ENCODE measurements at places on chromosomes 4 and X.

DNA sequence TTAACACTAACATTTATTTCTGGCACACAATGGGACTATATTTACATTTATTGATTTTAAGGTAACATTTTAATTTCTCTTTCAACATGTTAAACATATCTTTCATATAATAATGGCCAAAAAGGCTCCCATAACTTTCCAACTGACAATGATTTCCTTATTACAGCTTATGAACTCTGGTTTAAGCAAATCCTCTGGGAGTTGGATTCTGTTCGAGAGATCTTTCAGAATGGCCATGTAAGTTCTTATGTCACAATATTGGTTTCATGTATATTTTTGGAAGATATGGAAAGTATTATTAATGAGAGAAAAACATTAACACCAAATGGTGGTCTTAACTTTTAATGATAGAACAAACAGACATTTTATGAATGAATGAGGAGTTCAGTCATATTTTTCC, 4.1 kb downstream of the TDO2 start:
- no peak for DNase-seq

DNA sequence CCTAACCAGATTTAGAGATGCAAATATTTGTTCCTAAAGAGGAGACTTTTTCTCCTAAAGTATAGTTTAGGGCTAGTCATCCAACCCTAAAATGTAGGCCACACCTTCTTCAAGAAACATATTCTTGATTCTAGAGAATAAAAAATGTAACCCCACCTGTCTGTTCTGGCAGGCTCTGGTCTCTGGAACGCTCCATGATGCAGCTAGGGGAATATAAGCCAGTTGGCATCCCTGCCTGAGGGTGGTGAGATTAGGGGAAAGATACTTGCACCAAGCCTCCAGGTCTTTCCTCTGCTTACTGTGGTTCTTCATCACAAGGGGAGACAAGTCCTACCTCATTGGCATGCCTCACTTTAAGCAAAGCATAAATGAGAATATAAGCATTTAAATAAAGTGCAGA, 21.2 kb upstream of the TBC1D9 start:
- no peak for DNase-seq

- no peak for DNase-seq
Observed at GRCh38 chrX:108246304-108246954, 154.9 kb downstream of the ATG4A start.

- no peak for DNase-seq
Observed at GRCh38 chr4:76639288-76639687, 204.3 kb downstream of the SHROOM3 start.

DNA sequence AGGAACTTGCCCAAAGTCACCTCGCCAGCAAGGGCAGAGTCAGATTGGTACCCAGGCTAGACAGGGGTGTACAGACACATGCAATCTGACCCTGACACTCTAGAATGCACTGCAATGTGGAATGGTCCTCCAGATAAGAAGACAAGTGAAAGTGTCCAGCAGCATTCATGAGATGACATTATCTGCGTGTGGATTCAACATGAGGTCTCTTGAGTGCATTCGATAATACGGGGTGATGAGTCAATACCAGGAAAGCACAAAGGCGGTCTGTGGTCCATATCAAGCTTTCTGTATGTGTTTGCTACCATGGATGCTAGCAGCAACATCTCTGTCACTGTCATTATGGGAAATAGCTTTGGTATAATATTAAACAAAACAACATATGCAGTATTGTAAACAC, 6.8 kb upstream of the XAGE3 start:
- DNase-seq = no peak
